ENCODE measurements at places on chromosomes 16 and 17. TPM values are rescaled to one million over a fixed set of nuclear protein-coding genes. Genes with fewer than 3 reads are reported as not detected.

DNA sequence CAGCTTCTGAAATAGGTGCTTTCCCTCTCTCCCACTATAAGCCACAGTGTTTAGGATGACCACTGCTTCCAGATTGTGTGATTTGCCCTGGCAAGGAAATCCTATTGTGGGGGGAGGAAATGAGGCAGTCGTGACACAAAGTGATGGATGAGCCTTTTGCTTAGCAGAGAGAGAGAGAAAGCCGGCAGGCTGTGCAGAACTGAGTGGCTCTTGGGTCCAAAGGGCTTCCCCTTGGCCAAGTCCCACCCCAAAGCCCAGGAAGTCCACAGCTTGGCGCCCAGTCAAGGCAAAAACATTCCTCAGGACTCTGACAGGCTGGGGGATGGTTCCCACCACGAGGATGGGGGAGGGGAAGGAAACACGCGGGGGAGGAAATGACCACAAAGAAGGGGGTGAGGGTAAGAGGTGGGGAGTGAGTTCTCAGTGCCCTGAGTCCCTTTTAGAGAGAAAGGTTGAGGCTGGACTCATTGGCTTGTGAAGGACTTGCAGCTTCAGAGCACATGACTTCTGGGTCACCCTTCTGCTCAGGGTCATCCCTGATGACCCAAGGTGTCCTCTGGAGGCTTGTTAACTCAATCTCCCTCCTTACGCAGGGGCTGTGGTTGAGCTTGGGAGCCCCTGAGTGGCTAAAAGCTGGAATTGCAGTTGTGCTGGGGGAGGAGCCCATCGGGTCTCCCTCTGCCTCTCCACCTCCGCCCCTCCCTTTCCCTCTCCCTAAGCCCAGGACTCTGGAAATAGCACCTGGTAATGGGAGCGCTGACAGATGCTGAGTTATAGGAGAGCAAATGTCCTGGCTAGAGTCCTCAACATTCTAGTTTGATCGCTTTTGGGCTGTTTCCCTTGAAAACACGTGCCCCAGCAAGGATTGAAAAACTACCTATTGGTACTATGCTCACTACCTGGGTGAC lies 10.3 kb upstream of the MSL1 start:
- no peak overlapping the region for H3K4me3 ChIP-seq
- H3K4me1 ChIP-seq, result peaks cover 77% of the 10 kb centered on the region
- H3K36me3 ChIP-seq, result no peaks in the 10 kb centered on the region
- H3K27ac ChIP-seq, result peak overlapping the region; percentile 92
- no peaks in the 10 kb centered on the region for H3K27me3 ChIP-seq

DNA sequence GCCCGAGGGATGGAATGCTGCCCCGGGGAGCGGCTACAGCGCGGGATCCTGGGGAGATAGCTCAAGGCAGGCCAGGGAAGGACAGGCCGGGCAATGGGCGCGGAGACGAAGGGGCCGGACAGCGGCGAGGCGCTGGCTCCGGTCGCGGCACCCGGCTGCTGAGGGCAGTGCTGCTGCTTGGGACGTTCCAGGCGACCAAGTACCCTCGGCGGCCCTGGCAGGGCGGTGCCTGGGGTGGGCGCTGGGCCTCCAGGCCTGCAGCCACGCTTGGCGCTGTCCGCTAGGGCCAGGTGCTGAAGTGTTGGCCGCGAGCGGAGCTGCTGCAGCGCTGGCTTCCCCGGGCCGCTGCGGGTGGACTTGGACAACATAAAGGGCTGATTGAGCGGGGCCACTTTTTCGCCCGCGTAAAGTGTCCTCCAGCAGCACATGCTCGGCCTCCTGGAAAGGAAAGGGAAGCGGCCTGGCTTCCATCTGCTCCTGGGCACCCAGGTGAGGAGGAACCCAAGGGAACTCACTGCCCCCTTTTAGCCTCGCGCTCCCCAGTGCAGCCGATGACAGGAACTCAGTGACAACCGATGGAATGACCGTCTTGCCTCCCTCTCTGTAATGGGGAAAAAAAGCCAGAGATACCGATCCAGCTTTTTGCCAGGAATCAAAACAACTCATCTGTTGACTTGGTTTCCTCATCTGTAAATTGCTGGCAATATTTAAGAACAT lies 23.7 kb downstream of the CLEC3A start:
- H3K4me3 ChIP-seq, result no peak overlapping the region
- peak; percentile 91 for DNase-seq
- no peak overlapping the region for H3K27ac ChIP-seq
- no peaks in the 10 kb centered on the region for H3K4me1 ChIP-seq
- H3K27me3 ChIP-seq, result peaks cover 32% of the 10 kb centered on the region
- no peaks in the 10 kb centered on the region for H3K36me3 ChIP-seq

GRCh38 chr17:43702637-43703036 lies 40.9 kb upstream of the MEOX1 start:
- no peaks in the 10 kb centered on the region for H3K4me1 ChIP-seq
- H3K4me3 ChIP-seq, result no peak overlapping the region
- H3K27me3 ChIP-seq, result no peaks in the 10 kb centered on the region

DNA sequence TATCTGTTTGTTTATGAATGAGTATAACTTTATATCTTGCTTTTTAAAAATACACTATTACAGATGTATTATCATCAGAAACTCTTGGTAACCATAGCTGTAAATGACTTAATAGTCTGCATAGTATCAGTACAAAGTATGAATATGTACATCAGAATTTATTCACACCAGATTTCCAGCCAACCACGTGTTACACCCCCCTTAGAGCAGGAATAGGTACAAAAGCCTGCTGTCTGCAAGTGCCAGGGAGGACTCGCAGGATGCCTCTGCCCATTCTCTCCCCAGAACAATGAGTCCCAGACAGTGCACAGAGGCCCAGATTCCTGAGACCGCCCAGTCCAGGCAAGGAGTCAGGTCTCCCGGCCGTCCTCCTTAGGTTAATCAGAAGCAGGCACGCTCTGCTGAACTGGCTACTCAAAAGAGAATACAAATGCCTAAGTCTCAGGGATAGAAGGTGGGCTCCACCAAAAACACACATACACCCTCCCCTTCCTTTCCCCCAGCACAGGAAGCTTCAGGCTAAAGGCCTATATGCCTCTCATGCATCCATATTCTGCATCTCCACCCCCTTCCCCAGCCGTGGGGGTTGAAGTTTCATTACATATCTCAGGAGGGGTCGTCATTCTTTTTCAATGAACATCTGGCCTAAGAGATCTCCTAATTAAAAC lies 159.1 kb upstream of the CDH11 start:
- no peaks in the 10 kb centered on the region for H3K36me3 ChIP-seq
- no peaks in the 10 kb centered on the region for H3K4me1 ChIP-seq
- no peak overlapping the region for H3K4me3 ChIP-seq
- no peaks in the 10 kb centered on the region for H3K27me3 ChIP-seq
- no peak overlapping the region for H3K27ac ChIP-seq
- no peak for DNase-seq

GRCh38 chr17:2059547-2060384 lies 4.9 kb downstream of the HIC1 start:
- peak overlapping the region; percentile 82 for H3K27ac ChIP-seq
- H3K27me3 ChIP-seq, result peaks cover 8% of the 10 kb centered on the region

The ARL17A gene
- polyA plus RNA-seq, result 37.6 TPM

Data from left lung (tissue), 14 donors.